Activated naive CD8-positive, alpha-beta T cell treated with anti-CD3 and anti-CD28 coated beads for 36 hours (primary cell): ENCODE measurements at places on chromosomes 3 and 15. TPM values are rescaled to one million over a fixed set of nuclear protein-coding genes. Genes with fewer than 3 reads are reported as not detected.

- DNase-seq, result no peak
These were observed 237.6 kb downstream of the TUSC7 start for GRCh38 chr3:116947148-116947547.

DNA sequence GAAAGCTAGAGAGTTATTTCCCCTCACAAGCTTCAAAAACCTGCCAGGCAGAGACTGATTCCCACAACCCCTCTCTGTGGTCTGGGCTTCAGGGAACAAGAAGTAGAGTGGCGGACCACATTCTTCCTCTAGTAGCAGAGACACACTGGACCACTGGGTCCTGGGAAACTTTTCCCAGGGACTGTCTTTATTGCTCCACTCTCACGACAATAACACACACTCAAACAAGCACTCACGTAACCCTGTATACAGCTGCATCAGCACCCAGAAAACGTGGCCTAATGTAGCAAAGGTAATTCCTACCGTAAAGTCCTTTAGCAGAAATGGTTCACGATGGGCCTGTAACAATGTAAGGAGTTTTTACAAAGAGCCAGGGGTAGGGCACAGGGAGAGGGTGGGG is 27.6 kb downstream of the CPOX start:
- DNase-seq, result no peak

- no peak for DNase-seq
These were observed 733.6 kb downstream of the PLOD2 start for GRCh38 chr3:145427355-145427754.

DNA sequence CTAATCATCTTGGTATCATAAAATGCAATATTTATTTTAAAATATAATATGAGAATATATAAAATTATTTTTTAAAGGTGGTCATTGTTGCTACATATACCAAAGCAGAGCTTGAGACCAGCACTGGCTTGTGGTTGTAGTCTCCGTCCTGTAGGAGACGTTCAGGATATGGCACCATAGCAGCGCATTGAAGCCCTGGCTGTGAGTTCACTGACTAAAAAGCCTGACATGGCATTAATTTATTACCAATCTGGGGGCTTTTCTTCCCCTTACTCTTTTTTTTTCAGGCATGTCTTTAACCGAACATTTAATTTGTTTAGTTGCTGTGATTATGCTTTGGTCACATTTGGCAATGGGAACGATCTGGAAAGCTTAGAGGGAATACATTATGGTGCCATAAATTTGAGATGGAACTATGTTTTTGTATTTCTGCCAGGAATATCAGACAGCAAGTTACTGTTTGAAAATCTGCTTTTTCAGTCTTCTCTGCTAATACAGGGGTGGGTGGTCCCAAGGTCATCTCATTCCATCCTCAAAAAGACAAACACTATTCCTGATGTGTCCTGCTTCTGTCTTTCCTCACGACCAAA is 108.5 kb downstream of the ZIC4 start:
- DNase-seq, result no peak

DNA sequence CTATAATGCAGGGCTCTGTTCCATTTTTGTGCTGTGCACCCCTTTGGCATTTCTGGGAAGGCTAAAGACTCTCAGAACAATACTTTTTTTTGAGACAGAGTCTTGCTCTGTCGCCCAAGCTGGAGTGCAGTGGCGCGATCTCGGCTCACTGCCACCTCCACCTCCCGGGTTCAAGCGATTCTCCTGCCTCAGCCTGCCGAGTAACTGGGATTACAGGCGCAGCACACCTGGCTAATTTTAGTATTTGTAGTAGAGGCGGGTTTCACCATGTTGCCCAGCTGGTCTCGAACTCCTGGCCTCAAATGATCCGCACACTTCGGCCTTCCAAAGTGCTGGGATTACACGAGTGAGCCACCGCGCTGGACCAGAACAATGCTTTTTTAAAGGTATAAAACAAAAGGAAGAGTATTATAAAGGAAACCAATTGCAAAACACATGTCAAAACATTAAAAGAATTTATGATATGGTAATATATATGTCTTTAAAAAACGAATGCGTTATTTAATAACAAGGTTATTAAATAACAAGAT is 999 bp downstream of the SQOR start:
- no peak for DNase-seq

GRCh38 chr3:48367201-48367600 is 4.8 kb upstream of the FBXW12 start:
- DNase-seq, result no peak

PLCL2 gene
- total RNA-seq, result 19.1 TPM

IGDCC3 gene
- total RNA-seq, result not detected

CYP19A1 gene
- not detected for total RNA-seq

RFX7 gene
- total RNA-seq, result 30.5 TPM

ARNT2 gene
- not detected for total RNA-seq

TUSC7 gene
- total RNA-seq, result not detected

MST1 gene
- 8.4 TPM for total RNA-seq

ZMYND10 gene
- total RNA-seq, result 0.74 TPM

GUCA1C gene
- total RNA-seq, result not detected
